Astrocyte (in vitro differentiated cells and primary cell): ENCODE measurements at places on chromosomes 2 and 18.

DNA sequence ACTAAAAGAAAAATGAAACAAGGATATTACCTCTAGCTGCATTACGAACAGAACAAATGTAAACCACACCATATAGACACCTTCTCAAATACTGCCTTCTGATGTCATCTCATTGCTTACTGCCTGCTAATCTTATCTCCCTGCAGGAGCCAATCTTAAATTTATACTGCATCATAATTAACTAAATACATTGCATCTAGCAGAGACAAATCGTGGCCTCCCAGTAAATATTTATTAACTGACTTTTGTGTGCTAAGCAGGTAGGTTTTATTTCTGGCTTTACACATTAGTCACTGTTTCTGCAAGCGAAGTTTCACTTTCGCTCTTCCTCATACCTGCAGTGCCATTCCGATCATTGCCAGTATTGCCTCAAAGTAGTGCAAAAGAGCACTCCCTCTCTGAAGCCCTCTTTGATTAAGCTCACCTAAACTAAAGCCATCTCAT lies 67.5 kb downstream of the SPATS2L start:
- no peak for DNase-seq

- no peak for DNase-seq
Observed at GRCh38 chr18:22013993-22014392, 155.4 kb upstream of the GATA6 start.

GRCh38 chr18:49767111-49768050 lies 46.0 kb downstream of the ACAA2 start:
- DNase-seq, result no peak

DNA sequence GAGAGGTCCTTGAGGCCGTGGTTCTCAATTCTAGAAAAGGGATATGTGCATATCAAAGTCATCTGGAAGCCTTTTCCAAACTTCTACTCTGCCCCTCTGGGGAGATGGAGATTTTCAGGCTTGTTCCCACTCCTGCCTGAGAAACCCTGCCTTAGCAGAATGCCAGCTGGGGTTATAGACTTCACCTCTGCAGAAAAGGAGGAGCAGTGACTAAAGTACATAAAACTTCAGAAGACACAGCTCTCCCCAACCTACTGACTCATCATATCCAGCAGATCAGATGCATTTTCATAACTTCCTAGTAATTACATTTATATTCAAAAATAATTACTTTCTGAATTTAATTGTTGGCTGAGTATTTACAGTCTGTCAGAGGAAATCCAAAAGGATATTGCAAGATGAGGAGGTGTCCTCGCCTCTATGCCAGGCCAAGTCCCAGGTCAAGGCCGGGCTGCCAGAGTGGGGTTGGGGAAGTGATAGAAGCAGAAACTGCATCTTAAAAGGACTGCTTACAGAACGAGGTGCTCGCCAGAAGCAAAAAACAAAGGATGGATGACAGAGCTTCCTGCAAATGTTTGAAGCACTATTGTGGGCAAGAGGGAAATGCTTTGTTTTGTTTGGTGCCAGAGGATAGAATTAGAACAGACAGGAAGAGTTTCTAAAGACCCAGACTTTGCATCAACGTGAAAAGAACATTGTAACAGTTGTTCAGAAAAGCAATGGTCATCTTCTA lies 75.6 kb upstream of the APCDD1 start:
- DNase-seq, result peak; percentile 55

- DNase-seq, result peak; percentile 68
Observed at GRCh38 chr18:26470011-26470637, 78.2 kb downstream of the KCTD1 start.

GRCh38 chr2:219176818-219177551 lies at the start of gene CNPPD1:
CNPPD1 (minus strand) TSS chr2:219176925; CDS start chr2:219176828, 97 bp downstream.
- peak; percentile 47 for DNase-seq

DNA sequence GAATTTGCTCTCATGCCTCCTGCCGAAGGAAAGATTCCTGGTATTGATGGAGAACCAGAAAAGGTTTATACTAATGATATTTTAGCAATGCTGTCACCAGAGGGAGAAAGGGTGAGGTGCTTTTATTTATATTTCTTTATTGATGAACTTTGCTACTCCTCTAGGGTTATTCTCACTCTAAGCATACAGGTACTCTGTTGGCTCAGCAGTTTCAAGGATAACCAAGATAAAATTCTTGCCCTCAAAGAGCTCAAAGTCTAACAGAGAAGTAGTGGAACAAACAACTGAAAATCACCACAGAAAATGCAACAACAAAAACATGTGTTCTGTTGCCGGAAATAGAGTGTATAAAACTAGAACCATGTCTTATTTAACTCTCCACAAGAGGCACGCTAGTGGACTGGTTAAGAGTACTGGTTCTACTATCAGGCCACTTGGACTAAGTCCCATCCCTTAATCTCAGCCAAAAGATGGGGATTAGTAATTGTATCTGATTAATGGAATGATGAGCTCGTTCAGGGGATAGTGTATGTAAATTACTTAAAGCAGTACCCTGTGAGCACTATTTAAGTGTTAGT lies 103.6 kb downstream of the DNAH6 start:
- no peak for DNase-seq

DNA sequence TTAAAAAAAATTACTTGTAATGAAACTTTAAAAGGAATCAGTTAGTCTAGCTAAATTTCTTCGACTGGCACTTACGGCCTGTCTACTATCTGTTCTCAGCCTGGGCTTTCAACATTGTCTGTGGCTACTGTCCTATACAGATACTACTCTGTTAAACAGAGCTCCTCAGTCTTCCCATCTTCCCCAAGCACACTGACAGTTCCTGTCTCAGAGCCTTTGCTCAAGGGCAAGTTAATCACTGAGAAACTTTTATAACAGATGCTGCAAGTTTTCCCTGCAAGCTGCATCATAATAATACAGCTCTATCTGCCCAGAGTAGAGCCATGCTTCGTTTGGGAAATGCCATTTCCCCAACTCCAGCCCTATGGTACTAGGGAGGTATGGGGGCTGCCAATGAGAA lies 11.3 kb upstream of the YPEL5 start:
- DNase-seq, result no peak

DNA sequence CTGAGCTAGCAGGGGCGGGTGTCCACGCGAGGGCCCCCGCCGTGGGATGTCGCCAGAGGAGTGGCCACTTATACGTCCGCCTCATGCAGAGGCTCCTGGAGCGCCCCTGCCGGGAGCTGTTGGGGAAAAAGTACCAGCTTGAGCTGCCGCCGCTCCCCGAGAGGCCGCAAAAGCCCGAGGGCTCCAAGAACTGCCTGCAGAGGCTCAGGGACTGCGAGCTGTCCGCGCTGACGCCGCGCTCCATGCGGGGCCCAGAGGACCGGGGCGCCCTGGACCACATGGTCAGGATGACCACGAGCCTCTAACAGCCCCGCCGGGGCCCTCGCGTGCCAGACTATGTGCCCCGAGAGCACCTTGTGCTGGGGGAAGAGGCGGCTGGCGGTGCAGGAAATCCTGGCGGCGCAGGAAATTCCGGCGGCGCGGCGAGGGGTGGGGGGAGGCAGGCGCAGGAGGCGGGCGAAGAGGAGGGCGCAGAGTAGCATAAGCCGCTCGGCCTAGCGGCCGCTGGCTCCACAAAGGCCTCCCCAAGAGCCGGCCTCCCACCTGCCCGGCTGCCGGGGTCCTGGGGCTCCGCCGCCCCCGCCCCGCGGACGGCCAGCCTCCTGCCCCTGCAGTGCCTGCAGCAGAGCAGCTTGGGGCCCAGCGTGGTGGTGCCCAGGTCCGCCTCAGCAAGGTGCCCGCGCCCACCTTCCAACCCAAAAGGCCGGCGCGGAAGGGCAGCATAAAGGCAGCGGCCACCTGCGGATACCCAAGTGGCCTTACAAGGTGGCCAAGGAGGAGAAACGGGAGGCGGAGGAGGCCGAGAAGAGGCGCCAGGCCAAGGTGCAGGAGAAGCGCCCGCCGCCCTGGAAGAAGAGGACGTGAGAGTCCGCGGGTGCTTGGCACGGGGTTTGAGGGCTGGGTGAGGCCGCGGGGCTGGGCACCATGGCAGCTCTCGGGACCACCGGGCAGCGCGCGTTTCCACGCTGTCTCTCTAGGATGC lies 42.1 kb upstream of the TRIM43B start:
- DNase-seq, result peak; percentile 65

DNA sequence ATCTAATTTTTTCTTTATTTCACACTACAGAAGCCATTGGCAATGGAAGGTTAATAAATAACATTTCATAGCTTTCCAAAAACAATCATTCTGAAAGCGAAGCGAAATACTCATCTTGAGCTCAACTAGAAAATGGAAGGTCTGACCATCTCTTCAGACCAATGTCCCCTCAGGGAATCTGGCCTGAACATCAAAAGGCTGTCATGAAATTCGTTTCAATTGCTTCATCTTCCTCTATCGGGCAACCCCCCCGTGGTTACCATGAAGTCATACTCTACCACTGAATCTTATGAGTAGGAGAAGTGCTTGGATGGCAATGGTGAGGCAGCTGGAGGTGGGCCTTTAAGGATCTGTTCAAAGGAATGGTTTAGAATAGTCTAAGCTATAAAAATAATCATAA lies 22.9 kb upstream of the CYTIP start:
- no peak for DNase-seq

DNA sequence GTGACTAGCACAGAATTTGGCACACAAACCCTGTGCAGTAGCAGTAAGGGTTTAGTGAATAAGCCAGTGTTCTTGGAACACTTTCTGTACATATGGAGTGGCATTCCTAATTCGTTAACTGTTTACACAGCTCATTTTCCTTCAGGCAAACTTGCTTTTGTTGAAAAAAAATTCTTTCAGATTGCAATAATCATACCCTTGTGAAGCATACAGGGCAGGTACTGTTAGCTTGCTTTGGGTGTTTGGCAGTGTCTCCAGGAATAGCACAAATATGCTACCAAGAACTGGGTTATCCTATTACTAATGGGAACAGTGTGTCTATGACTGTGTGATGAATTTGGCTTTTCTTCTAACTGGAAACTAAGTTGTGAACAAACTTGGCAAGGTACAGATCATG lies 33.4 kb downstream of the UGP2 start:
- peak; percentile 37 for DNase-seq

DNA sequence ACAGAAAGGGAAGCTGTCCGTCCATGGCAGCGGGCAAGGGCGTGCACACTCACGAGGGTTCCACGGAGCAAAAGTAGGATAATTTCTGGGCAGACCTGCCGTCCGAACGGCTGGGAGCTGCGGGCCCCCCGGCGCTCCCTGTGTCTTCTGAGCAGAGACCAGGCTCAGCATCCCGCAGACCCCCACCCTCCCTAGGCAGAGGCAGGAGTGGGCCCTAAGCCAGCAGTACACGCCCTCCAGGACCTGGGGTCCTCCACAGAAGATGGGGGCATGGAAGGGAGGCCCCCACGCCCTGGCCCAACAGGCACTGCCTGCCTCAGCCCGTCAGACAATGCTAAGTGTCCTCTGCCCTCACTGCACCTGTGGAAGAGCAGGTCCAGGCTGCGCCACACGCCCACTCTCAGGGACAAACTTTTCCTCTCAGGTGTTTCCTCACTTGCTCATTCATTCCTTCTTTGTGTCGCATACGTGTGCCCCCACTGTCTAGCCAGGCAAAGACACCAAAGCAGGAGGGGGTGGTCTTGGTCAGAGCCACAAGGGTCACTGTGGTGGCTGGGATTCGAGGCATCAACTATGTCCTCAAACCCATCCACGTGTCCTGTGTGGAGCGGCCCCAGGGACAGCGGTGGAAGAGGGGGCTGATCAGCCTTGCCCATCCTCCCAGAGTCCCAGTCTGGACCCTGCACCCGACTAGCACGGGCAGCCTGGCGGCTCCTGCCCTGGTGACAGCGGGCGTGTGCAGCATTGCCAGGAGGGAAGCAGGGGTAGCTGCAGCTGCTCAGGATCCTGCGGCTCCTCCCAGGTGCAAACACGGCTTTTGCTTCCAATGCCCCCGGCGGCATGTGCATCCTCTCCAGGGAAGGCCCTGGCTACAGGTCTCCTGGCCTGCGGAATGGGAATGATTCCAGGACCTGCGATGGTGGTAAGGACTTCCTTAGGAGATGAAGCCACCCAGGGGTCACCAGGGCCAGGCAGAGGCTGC lies 2.4 kb upstream of the GPC1 start:
- no peak for DNase-seq

DNA sequence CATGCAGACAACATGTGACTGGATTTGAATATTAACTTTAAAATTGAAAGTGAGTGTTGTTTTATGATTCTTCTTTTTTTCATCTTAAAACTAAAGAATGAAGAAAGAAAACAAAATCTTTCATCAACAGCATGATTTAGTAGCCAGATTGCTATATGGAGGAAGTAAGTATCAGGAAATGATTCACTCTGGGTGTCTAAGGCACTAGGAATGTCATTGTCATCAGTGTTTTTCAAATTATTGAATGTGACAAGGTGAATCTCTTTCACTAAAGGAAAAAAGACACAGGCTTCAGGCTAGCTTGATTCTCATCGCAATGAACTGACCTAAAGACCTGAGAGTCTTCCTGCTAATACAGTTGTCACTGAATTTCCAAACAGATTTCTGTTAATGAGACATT lies 430.1 kb downstream of the FBXO15 start:
- peak; percentile 20 for DNase-seq

DNA sequence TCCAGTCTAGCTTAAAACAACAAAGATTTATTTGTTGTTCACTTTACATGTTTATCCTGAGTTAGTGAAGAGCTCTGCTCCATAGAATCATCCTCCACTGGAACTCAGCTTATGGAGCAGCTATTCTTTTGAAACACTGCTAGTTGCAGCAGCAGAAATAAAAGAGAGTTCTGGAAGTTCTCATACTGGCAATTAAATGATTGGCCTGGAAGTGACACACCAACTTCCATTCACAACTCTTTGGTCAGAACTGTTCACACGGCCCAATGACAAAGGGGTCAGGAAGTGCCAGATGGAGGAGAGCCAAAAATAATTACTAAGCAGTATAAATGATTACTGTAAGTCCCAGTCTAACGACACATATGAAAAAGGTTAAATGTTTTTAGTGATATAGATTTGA lies 39.1 kb downstream of the FBXO11 start:
- peak; percentile 84 for DNase-seq

GRCh38 chr2:178530625-178531142 lies 50.4 kb downstream of the PLEKHA3 start:
- no peak for DNase-seq

- DNase-seq, result no peak
Observed at GRCh38 chr18:13338318-13338717, 119.8 kb downstream of the LDLRAD4 start.

DNA sequence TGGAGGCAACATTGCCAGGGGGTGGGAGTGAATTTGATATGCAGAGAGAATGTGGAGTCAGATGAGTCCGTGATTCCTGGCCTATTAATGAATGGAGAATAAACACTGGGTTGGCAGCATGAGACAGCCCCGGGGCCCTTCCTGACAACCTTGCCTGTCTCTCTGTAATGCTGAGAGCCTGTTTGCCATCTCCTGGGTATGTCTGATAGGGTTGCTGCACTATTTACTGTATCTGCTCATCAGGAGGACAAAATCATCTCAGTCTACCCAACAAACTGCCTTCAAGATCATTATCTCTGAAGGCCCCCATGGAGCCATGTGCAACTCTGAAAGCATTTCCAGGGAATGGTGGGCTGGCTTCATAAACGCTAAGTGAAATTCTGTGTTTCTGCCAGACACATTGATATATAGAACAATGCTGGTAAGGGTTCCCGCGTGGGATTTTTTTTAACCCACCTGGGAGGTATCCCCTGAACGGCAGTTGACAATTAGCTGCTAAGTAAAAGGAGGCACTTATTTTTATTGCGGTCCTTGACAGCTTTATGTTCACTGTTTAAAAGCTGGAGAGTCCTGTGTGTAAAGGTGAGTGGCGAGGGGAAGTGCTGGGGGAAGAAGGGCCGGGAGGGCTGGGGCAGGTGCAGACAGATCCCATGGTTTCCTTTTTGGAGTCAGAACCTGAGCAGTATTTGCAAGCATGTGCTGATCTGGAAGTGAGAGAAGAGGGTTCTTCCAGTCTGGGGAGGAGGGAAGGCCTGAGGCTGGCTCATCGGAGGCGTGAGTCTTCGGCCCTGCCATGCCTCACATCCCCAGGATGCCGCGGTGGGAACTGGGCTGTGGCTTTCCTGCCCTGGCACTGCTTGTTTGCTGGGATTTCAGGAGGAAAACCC lies 64.8 kb downstream of the ARHGAP25 start:
- no peak for DNase-seq
